ENCODE measurements at places on chromosomes 12 and 14.
A peak's percentile ranks its signal among the peaks of the same experiment; 100 is the strongest.

GRCh38 chr14:67441256-67441655 lies 29.3 kb upstream of the PLEK2 start:
- no peak for DNase-seq

DNA sequence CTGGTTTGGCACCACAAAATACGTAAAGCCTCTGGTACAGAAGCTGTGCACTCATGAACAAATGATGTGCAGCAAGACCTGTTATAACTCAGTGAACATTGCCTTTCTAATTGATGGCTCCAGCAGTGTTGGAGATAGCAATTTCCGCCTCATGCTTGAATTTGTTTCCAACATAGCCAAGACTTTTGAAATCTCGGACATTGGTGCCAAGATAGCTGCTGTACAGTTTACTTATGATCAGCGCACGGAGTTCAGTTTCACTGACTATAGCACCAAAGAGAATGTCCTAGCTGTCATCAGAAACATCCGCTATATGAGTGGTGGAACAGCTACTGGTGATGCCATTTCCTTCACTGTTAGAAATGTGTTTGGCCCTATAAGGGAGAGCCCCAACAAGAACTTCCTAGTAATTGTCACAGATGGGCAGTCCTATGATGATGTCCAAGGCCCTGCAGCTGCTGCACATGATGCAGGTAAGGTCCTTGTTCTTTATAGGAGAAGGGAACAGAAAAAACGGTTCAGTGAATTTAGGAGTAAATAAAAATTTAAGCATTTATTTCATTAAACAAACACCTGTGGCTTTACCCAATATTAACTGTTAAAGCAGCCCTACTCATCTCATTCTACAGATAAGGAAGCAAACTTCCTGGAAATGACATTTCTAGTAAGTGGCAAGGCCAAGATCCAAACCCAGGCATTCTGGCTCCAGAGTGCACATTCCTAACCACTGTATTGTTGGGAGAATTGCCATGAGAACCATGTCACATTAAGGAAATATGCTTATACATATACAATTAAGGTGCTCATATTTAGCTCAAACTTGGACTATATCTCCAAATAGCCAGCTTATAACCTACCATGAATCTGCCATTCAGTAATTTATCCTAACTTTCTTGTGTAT lies 11.7 kb downstream of the COCH start:
- DNase-seq: no peak

DNA sequence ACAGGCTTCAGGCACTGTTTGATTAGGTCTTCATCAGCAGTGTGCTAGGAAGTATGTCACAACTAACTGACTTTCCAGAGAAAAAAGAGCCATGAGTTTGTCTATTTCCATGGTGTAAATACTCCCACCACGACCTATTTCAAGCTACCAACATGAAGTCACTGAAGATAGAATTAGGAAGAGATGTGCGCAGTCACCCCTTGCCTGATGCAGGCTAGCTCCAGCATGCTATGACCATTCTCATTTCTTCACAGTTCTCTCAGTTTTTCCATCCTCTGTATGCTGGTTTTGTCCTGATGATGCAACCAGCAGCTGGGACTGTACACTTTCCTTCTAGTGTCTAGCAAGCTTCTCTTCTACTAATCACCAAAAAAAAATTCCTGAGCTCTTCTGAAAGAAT lies 191.6 kb upstream of the NUDT4 start:
- no peak for DNase-seq

DNA sequence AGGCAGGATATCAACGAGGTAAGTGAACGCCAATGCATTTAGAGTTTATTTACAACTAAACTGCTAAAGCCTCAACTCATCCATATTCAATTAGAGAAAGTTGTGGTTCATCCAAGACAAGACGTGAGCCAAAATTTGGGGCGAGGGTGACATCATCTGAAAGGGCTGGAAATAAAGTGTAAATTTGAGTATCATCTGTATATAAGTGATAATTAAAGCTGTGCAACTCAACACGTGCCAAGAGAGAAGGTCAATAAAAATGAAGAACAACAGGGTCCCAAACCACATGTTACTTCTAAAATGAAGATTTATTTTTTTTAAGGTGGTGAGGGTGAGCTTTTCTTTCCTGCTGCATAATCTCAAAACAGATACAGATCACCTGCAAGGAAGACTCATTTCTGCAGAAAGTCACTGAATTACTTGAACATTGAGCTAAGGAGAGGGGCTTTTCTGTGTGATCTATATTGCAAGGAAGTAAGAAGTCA lies 203.6 kb downstream of the EFCAB11 start:
- no peak for DNase-seq

DNA sequence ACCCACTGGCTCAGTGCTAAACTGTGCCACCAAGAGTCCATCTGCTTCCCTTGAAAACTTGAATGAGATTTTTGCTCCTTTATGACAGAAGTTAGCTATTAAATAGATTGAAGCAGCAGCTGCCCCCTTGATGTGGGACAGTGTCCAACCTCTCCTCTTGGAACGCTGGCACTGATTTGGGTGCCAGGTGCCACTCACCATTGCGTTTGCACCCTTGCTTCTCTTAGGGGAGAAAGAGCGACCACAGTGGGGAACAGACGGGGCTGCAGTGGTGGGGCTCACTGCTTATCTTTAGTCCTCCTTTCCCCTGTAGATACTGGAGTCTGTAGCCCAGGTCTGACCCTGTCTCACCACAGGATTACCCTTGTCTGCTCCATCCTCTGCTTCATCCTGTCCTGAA lies 9.4 kb downstream of the EP400 start:
- no peak for DNase-seq

- DNase-seq: no peak
Measured at GRCh38 chr12:2429032-2429431, 365.7 kb upstream of the FKBP4 start.

DNA sequence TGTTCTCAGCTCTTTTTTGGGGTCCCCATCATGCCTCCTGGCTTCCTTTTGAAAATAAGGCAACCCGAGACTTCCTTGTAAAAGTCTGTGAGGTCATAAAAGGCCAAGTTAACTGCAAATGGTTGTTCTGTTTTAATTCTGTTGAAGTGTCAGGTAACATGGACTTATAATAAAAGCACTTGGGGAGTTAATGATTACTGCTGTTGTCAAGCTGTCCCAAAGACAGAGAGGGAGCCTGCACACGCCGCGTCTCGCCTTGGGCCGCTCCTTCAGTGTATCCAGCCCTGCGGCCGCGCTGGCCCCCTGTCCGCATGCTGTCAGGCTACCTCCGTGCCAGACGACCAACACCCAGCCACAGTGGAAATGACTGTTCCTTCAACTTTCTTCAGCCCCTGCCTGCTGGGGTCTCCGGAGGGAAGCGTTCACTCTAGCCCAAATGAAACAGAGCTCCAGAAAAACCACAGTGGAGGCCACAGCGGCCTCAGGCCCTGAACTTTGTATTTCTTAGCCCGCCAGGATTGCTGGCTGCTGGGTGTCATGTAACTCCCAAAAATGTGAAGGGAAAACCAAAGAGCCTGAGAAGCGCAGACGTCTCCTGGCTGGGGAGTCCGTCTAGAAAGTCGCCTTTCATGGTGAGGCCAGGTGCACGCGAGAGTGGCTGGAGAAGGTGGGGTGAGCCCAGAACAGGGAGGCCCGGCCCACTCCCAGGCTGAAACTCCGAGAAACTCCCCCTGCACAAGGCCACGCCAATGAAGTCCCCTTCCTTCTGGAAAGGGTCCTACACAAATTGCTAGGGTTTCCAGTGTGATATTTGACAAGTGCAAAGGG lies 189.1 kb downstream of the ZFP36L1 start:
- DNase-seq: no peak

GRCh38 chr12:112488257-112488876 lies 69.6 kb downstream of the PTPN11 start:
- no peak for DNase-seq

- no peak for DNase-seq
Measured at GRCh38 chr12:120397824-120398540, 29.0 kb upstream of the MSI1 start.

- no peak for DNase-seq
Measured at GRCh38 chr12:95543305-95543704, 8.0 kb downstream of the USP44 start.

DNA sequence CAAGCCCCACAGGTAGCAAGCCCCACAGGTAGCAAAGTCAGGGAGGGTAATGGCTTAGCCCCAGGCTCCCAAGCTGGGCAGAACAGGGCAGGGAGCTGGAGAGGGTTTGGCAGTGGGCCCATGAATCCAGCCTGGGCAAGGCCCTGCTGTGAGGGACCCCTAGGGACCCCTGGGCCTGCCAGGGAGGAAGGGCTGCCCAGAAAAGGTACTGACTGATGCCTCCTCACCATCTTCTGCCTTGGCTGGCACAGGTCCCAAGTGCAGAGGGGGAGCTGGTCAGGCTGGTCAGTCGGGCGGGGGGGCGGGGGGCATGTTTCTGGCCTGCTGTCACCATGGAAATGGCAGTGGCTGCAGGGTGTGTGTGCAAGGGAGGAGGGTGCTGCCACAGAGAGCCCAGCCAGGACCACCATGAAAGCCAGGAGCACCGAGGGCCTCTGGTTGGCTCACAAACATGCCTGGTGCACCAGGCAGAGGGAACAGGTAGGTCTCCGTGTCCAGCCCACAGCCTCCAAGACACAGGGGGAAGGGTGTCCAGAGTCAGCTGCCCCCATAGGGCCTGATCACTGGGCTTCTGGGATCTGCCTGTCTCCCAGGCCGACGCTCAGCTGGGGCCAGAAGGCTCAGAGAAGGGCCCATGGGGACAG lies 1.5 kb upstream of the CRIP2 start:
- DNase-seq: peak; percentile 82

DNA sequence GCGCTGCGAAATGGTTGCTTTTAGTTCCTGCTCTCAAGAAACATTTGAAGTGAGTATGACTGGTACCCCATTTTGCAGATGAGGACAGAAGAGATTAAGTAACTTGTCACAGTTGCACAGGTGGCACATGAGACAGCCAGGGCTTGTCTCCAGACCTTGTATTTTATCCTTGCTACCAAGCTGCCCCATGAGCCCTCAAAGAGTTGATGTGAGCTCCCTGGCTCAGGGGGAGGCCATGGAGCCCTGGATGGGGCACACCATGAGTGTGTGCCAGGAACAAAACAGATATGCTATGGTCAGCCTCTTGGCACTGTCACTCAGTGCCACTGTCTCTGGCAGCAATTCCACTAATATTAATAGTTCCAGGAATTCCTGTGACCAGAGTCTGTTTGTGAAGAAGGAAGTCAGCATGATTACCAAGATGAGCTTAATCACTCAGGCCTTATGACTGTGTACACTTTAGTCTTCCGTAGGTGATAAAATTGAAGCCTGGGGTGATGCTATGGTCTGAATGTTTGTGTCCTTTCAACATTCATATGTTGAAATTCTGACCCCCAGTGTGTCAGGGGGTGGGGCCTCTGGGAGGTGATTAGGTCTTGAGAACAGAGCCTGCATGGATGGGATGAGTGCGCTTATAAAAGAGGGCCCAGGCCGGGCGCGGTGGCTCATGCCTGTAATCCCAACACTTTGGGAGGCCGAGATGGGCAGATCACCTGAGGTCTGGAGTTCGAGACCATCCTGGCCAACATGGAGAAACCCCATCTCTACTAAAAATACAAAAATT lies 806.8 kb downstream of the AACS start:
- DNase-seq: no peak

- DNase-seq: no peak
Measured at GRCh38 chr12:109998241-109998903, 858 bp upstream of the ANKRD13A start.

- no peak for DNase-seq
Measured at GRCh38 chr12:13536219-13536910, 339.8 kb downstream of the EMP1 start.

DNA sequence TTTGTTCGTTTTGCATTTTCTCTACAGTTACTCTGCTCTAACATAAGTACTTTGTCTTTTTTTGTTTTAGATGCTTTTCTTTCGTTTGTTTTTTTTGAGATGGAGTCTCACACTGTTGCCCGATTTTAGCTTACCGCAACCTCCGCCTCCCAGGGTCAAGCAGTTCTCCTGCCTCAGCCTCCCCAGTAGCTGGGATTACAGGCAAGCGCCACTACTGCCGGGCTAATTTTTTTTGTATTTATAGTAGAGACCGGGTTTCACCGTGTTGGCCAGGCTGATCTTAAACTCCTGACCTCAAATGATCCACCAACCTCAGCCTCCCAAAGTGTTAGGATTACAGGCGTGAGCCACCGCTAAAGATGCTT lies 2.7 kb downstream of the DIP2B start:
- DNase-seq: no peak

- no peak for DNase-seq
Measured at GRCh38 chr14:77284066-77284465, 13.1 kb upstream of the NGB start.

DNA sequence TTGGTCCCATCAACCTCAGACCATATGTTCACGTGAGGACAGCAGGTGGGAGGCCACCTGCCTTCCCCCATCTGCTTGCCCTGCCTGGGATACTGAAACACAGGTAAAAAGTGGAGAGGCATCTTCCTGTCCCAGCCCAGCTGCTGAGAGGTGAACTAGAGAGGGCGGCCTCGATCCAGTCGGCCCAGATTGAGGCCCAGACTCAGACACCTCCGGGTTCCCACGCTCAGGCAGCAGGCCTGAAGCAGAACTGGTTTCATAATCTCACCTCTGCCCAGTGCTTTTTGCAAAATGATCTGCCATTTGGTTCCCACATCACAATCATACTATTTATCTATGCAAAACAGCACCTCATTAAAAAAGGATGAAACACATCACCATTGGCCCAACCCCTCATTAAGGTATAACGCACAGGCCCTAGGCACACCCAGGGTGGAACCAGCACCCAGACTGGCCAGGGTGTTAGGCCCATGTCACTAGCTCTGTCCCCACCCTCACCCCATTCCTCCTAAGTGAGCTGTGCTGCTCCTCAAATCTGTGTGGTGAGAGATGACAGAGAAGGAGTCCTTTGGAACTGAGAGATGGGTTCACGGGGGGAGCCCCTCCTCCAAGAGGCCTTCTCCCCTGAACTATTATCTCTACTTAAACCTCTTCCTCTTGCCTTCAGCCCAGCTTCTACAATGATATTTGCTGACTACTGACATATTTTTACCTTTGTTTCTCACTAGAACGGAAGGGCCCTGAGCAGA lies 81.1 kb downstream of the ZFP36L1 start:
- no peak for DNase-seq

- DNase-seq: no peak
Measured at GRCh38 chr12:10307630-10308029, at the start of gene KLRD1. Gene KLRD1, plus strand, starts transcription at chr12:10307870. Its CDS starts 208 bp downstream, at chr12:10308078.

DNA sequence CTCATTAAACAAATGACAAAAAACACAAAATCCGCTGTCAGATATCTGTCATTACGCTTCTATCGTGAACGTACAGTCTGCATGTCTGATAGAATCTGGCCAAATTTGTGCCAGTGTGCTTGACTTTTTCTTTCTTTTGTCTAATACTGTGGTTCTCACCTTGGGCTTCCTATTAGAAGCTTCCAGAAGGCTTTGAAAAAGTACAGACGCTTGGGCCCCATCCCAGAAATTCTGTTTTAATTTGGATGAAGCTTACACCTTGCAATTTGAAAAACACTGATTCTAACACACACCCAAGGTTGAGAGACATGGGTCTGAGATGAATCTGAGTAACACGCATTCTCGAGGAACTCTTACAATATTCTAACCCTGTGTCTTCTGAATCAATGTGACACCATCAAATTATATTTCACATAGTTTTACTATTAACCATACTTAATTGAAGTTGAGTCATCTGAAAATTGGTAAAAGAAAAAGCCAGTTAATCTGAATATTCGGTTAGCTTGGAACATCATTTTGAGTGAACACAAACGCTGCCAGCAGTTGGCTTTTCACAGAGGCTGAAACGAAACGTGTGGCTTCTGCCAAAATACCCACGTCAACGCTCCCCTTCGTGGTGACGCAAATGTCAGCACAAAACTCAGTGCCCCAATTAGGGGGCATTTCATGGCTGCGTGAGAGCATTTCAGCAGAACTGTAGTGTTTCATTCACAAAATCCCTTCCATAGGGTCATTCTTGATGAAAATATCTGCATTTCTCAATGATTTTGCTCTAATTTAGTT lies 420.5 kb downstream of the TMEM132D start:
- DNase-seq: no peak

- no peak for DNase-seq
Measured at GRCh38 chr12:2076196-2076570, 23.4 kb downstream of the CACNA1C start.
